ENCODE measurements at places on chromosomes 5 and 9. TPM values are rescaled to one million over a fixed set of nuclear protein-coding genes. Genes with fewer than 3 reads are reported as not detected.

DNA sequence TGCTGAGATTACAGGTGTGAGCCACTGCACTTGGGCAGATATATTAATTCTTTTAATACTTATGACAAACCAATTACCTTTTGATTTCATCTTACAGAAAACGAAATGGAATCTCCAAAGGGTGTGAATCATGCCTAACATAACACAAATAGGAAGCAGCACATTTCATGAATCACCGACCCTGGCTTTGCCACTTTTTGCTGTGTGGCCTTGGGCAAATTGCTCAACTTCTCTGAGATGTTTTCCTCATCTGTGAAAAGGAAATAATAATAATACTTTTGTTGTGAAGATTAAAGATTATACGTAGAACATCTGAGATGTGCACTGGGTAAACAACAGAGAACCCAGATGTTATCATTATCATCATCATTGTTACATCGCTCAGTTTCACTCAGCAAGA, 50.7 kb upstream of the FREM1 start:
- no peak overlapping the region for H3K4me3 ChIP-seq
- DNase-seq, result no peak
- H3K27ac ChIP-seq, result no peak overlapping the region

The PCDHB3 gene
- not detected for total RNA-seq

DNA sequence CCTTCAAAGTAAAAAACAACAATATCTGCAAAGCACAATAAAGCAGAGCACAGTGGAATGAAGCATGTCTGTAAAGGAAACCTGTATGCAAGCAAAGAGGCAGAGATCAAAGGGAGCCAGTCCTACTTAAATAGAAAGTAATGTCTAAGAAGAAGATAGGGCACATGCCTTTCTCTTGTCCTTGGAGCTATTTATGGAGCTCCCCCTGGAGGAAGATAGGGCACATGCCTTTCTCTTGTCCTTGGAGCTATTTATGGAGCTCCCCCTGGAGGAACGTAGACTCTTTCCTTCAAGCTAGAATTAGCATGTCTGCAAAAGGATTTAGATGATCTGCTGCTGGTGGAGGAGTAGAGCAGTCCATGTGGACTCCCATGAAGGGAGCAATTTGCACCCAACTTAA, 168.1 kb upstream of the RASEF start:
- H3K36me3 ChIP-seq, result no peaks in the 10 kb centered on the region
- H3K4me1 ChIP-seq, result no peaks in the 10 kb centered on the region
- no peak overlapping the region for H3K4me3 ChIP-seq

DNA sequence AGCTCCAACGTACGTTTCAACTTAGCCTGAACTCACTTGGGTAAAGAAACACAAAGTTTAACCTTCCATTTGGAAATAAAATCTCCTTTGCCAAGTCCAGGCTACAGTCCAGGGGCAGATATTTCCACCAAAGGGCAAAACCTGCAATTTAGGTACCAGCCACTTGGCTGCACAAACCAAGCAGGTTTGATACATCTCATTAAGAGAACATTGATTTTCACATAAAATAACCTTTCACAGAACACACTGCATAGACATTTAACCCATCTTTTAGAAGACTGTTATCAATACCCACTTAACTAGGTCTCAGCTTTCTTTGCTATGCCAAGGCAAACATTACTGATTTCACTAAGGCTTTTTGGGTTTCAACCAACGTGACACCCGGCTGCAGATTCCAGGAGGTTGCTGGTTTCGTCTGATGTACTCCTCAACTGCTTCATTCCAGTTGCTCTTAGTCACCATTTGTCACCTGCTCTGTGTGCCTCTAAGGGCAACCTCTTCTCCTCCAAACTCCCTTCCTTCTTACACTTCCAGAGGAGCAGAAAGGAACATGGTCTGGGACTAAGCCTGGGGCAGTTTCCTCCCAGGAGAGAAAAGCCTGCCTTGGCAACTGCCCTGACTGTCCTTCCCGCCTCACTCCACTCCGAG, 67.1 kb downstream of the EPB41L4B start:
- H3K27ac ChIP-seq, result no peak overlapping the region
- no peak for DNase-seq
- H3K36me3 ChIP-seq, result no peaks in the 10 kb centered on the region
- H3K27me3 ChIP-seq, result peaks cover 25% of the 10 kb centered on the region
- H3K4me3 ChIP-seq, result no peak overlapping the region
- no peaks in the 10 kb centered on the region for H3K4me1 ChIP-seq

- H3K27ac ChIP-seq, result no peak overlapping the region
- H3K4me3 ChIP-seq, result no peak overlapping the region
- peaks cover 10% of the 10 kb centered on the region for H3K27me3 ChIP-seq
- no peak for DNase-seq
- H3K4me1 ChIP-seq, result no peaks in the 10 kb centered on the region
These were observed 64.2 kb upstream of the OLFM1 start for GRCh38 chr9:135023088-135023785.

Measured in activated T-cell treated with anti-CD3 and anti-CD28 coated beads, Interleukin-2, amount 50 U/mL, for 72 hours (primary cell).